Left renal pelvis (tissue), 4 donors: ENCODE measurements at places on chromosomes 7 and 10. TPM values are rescaled to one million over a fixed set of nuclear protein-coding genes. Genes with fewer than 3 reads are reported as not detected.

DNA sequence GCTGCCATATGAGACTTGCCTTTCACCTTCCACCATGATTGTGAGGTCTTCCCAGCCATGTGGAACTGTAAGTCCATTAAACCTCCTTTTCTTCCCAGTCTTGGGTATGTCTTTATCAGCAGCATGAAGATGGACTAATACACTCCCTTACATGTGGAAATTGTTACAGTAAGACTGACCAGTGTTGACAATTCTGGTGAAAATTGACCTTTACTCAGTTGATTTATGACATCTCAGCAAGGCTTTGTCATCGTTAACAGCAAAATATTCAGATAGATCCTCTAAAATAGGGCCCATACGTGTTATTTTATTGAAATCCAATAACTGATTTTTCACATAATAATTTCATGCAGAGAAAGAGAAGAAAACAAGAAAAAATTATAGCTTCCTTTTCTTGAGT, 377.9 kb upstream of the SEMA3C start:
- DNase-seq: no peak

DNA sequence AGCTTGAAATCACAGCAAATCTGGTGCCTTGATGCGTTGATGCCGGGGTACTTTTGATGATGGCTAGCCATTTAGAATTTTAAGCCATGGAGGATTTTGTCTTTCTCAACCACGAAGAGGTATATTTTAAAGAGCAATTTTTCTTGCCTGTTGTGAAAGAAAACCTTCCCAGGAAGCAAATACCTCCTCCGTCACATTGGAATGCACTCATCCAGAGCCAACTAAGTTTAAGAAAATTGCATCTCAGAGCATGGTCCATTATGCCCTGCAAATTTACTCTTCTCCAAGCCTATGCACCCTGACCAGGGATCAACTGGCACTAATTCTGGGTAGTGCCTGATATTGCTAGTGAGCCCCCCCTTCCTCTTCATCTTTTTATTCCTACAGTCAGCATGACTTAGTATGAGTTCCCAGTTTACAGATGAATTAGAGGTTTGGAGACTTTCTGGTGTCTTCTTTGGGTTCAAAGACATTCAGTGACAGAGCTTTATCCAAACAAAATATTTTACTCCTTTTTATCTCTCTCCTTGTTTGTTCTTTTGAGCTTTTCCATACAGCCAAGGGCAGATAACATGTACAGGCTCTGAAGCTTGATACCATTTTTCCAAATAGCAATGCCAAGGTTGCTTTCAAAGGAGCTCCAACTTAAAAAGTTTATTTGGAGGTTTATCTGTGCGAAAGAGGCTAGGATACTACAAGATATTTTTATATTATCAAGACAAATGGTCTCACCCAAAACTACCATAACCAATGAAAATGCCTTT, 56.6 kb upstream of the ANK3 start:
- DNase-seq: no peak

DNA sequence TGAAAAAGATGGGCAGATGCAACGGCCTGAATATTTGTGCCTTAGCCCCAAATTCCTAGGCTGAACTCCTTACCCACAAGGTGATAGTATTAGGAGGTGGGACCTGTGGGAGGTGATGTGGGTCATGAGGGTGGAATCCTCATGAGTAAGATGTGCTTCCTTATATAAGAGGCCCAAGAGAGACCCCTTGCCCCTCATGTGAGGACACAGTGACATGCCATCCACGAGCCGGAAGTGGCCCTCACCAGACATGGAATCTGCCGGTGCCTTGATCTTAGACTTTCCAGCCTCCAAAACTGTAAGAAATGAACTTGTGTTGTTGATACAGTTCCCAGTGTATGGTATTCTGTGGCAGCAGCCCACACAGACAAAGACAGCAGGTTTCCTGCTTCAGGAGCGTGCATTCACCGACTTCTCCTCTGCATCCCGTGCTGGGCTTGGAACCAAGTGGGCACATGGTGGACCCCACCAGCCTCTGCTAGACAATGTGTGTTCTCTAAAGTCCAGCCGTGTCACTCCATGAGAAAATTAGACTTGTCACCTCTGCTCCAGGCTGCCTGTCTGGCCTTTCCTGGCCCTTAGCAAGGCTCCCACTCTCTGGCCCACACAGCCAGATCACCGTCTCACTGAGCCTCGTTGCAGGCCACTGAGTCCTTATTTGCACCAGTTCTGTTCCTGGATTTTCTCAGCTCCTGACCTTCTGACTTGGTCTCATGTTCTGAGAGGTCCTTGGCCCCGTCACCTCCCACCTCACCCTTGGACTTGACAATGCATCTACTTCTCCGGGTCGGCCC, 52.9 kb upstream of the CACUL1 start:
- DNase-seq: no peak

- no peak for DNase-seq
Measured at GRCh38 chr7:73358590-73359275, 30.8 kb downstream of the FKBP6 start.

The ATG9B gene
- polyA plus RNA-seq: 1.2 TPM
